ENCODE measurements at places on chromosomes 1 and 21.

DNA sequence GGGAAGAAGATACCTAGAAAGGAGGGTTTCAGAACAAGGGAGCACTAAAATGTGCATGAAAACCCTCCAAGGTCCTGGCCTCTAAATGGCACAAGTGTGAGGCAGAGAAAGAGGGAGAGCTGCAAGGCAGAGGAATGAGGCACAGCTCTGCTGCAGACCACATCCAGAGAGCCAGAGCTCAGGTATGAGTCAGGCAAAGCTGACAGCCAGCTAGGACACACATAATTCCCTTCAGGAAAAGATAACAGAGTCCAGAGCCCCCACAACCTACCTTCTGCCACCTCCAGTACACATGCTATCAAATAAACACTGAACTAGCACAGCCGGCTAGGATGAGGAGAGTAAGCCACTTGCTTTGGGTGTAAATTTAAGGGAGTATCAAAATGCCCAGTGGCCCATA lies 62.2 kb downstream of the HSF2BP start:
- no peak for DNase-seq

- DNase-seq: no peak
These were observed 312.0 kb upstream of the TMPRSS15 start for GRCh38 chr21:18715606-18716005.

DNA sequence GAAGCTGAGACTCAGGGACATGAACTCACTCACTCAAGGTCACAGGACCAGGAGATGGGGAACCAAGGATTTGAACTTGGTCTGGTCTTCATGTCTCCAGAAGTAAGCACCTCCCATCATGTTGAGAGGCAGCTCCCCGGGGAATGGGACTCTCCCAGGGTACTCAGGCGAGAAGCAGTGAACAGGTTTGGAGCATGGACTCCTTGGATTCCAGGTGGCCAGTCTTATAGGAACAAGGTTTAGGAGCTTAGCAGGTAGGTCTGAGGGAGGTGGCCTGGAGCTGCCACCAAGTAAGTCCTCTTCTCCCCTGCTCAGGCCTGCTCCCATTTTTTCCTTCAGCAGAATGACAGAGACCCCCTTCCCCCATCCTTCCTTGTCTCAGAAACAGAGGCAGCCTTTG lies 14.9 kb upstream of the ARHGEF10L start:
- DNase-seq: no peak

DNA sequence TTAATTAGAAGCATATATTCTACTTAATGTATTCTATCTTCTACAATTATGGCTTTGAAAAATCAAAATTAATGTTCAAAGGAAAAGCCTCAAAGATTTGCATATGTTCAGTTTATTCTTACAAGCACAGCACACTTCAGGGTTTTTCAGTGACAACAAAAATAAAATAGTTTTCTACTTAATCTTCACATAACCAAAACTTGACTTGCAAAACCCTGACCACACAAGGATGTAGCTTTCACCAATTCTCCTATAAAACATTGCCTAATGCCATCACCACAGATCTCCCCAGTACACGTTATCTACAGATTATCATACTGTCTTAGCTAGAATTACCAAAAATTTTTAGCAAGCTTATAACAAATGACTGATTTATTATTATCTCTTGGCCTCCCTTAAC lies 23.3 kb downstream of the LPAR3 start:
- DNase-seq: no peak

DNA sequence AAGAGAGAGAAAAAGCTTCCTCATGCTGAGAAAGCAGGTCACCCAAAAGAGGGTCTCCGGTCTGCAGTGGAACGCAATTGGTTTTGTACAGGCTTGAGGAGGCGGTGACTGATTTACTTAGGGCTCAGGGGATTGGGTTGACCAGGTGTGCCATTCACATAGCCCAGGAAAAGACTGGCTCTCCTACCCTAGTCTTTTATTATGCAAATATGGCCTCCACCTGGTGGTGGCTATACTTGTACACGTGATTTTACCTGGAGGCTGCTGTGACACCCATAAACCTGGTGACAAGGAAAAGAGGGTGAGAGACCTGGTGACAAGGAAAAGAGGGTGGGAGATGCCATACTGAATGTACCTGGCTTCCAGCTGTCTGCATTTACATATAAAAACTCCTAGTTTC lies 49.9 kb downstream of the DNTTIP2 start:
- no peak for DNase-seq

DNA sequence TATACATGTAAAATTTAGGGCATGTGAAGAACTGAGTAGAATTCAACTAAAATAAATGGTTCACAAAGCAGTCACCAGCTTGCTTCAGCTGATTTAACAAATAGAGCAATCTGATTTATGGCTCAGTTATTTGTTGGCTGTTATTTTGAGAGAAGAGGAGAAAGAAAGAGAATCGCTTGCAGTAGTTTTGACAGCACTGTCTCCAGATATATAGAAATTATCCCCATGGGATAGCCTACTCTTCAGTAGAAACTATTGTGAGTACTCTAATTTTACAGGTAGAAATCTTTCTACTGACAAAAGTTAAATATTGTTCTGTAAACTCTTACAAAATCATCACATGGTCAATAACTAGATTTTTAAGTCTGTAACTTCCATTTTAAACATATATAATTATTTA lies 1098.2 kb downstream of the MRPL39 start:
- no peak for DNase-seq

GRCh38 chr1:24536391-24536840 lies 19.5 kb upstream of the NCMAP start:
- DNase-seq: no peak

GRCh38 chr1:159823406-159823805 lies 3.3 kb upstream of the SLAMF8 start:
- DNase-seq: no peak

DNA sequence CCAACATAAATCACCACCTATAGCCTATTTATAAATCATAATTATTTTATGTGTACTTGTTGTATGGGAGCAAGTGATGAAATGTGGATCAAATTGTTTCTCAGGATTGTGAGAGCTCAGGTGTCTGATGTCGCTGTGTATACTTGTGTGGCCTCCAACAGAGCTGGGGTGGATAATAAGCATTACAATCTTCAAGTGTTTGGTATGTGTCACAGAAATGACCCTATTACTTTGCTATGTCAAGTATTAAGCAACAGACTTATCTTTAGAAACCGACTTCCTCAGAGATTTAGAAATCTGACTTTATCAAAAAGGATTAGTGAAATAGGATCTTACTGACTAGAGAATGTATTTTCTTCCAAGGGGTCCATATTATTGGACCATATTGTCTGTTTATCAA lies 280.9 kb downstream of the TPR start:
- no peak for DNase-seq

- no peak for DNase-seq
These were observed 292.8 kb downstream of the PTBP2 start for GRCh38 chr1:97014426-97014825.

- DNase-seq: no peak
These were observed 25.3 kb upstream of the EFHD2 start for GRCh38 chr1:15384301-15384901.

DNA sequence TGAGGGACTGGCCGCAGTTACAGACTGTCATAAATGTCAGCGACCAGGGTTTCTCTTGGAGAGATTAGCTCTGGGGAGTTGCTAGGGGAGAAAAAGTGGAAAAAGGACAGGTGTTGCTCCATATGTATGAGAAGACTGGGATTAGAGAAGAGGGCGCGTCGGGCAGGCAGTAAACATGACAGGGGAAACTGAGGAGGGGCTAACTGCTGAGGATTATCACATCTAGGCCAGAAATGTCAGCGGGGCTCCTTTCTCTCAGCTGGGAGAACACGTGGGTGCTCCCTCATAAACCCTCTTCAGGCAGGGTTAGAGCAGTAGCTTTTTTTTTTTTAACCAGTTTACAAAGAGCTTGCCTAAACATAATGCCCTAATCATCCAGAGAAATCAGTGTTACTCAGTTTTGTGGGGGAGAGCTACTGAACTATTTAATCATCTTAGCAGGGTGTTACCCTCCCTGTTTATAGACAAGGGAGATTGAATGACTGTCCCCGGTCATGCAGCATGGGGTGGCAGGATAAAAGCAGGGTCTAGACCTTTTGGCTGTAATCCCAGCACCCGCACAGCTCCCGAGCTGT lies 35.2 kb downstream of the ELAPOR1 start:
- no peak for DNase-seq

- DNase-seq: no peak
These were observed 24.1 kb downstream of the MROH9 start for GRCh38 chr1:170959385-170959784.

DNA sequence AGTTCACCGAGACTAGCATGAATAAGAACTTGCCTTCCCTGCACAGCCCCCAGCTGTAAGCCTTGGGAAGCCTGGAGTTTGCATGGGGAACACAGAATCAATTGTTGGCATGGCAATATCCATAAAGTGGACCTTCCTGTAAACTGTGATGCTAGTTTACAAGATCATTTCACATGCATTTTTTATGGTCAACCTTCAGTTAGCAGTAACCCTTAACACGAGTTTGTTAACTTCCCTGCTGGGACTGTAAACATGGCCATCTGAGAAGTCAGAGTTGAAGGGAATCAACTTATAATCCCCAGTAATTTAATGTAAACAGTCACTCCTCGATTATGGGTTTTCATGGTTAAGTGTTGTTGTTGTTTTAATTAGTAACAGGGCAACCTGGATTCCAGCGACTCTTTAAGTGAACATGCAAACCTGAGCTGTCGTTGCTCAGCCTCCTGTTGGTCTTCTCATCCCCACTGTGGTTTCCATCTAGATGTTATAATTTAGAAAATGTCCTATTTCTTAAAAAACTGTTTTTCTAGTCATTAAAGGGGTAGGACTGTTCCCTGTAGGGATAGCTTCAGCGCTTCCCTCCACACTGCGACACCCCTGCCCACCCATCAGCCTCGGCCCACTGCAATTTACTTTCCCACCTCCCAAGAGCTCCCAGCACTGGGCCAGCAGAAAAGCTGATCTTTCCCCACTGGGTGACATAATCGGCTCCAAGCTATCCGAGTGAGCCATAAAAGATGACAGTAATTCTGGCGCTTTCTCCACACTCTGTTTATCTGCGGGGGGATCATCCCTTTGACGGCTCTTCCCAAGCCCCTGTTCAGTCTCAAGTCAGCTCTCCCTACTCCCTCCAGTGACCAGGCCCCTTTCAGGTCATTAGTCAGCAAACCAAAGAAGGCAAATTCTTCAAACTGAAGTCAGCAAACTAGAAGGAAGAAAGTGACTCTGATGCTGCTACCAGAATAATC lies 107.6 kb upstream of the IPO9 start:
- no peak for DNase-seq

- no peak for DNase-seq
These were observed 79.1 kb downstream of the GABPA start for GRCh38 chr21:25813917-25814316.

DNA sequence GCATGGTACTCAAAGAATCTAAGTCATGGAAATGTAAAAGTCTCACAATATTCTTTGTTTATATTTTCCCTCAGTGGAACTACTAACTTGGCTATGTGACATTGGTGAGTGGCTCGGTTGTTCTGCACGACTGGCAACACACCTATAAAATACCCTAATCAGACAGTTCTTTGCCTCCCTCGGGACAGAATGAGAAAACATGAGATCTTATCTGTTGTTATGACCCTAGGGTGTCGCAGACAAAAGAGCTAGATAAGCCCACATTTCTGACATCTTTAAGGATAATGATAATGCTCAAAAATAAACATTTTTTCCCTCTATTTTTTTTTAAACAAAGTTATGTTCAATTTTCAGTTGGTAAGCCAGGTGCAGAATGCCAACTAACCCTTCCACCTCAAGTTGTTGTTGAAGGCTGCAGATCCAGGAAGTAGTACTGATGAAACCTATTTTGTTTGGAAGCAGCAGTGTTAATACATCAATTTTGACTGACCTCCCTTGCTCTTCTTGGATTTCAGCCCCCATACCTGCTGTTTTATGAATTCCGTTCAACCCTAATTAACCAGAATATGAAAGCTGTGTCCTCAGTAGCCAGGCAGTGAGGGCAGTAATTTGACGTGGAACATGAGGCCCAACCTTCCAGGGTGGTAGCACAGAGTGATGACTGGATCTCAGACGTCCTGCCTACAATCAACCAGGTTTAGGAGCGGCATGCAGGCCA lies 108.7 kb upstream of the DUSP10 start:
- no peak for DNase-seq

DNA sequence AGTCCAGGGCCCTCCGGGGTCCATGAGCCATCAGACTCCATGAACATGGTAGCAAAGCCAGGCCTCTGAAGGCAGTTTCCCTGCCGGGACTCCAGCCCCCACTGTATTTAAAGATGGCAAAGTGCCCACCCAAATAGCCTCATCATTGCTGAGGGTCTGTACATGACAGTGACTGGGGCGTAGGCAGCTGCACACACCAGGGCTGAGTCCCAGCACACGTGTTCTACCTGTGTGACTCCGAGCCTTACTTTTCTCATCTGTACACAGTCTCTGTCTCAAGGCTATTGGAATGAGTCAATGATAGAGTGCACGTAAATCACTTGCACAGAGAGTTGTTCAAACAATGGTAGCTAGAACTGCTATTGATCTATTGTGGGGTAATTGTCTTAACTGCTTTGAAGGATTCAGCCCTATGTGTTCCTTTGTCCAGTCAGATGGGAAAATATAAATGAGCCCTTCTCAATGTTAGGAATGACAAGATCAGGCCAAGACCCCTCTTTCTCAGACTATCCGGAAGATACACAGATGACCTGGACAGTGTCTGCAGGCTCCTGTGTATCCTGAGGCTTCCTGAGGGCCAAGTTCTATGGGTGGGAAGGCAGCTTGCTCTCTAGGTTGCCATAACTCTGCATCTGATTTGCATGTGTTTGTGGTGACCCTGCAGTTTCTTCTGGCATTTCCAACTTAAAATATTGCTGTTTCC lies 48.9 kb downstream of the RASSF5 start:
- DNase-seq: no peak

DNA sequence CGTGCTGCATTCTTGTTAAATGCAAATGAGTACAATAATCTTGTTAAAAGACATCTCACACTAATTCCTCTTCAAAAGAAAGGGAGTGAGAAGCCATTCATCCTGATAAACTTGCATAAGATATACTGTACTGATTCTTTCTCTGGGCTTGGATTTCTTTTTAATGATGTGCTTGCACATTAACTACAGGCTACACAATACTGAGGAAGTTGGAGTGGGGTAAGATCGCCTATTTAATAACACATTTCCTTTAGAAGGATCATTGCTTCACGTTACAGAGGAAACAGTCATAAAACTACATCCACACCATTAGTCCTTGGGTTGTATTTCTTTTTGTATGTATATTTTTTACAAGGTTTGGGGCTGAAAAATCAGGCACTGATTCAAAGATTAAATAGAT lies 36.6 kb downstream of the NRIP1 start:
- no peak for DNase-seq
